Ammon's horn (tissue), 1 donor: ENCODE measurements at places on chromosomes 2 and 18.

GRCh38 chr2:32538735-32539134 lies 89.1 kb upstream of the TTC27 start:
- DNase-seq = no peak

GRCh38 chr18:79413025-79413424 lies 17.3 kb downstream of the NFATC1 start:
- no peak for DNase-seq

DNA sequence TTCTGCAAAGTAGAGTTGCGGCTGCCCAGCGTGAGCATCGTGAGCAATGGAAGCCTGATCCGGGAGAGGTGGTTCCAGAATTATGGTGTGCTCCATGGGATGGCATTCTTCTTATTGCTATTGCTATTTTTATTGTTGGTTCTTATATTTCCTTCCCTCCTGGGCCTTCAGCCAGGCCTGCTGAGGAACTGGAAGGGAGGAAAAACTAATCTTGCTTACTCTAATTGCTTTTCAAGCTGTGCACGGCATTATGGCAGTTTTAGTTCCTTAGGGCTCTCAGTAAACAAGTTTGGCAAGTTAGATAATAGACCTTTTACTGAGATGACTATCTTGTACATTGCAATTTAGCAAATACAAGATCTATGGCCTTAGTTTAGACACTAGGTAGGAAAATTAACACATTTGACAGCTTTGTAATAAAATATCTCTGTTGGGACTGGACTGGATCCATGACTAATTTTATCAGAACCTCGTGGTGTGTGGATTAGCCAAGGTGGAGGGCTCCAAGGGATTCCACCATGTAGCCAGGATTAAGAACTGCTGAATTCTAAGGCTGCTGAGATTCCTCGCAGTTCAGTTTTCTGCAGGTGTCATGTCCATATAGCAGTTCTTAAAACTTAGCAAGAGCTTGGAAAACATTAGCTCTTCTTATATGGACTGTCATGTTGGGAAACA lies 6.0 kb downstream of the RSAD2 start:
- DNase-seq = peak; percentile 14

GRCh38 chr2:215668378-215668775 lies 232.5 kb upstream of the FN1 start:
- no peak for DNase-seq

GRCh38 chr2:121831841-121832240 lies 76.4 kb downstream of the TSN start:
- DNase-seq = no peak

- DNase-seq = no peak
Measured at GRCh38 chr18:24270937-24271380, 126.7 kb downstream of the OSBPL1A start.

DNA sequence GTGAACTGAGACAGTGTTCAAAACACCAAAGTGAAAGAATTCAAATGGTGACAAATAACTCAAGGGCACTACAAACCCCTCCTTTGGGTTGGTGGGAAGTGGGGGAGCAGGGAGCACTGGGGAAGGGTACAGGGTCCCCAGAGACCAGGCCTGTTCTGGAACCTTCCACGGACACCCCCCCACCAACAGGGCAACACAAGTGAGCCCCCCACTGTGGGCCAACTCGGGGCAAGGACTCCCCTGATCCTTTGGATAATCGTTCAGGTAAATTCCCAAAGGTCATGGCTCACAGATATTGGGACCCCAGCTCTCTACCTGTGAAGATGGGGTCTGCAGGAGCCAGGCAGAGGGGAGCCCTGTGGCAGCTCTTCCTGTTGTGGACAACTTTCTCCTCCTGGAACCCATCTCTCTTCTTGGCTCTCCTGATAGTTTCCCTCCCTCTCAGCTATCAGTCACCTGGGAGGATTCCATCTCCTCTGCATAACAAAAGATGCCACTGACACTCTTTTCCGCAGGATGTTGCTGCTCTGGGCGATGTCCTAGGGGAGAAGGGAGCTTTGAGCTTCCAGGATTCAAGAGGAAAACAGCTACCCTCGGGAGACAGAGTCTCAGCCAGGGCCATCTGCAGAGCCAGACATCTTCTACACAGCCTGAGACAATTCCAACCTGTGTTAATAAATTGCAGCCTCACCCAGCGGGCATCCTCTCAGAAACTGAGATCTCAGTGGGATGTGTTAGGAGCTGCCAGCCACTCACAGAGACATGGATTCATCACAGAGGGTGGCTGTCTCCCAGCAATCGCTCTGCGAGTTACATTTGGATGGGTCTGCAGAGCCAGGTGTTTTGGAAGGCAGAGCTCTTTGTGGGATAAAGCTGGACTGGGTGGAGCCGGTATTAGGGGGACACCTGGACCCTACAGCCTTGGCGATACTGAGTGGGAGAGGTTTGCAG lies 35.4 kb downstream of the MBP start:
- peak; percentile 56 for DNase-seq

DNA sequence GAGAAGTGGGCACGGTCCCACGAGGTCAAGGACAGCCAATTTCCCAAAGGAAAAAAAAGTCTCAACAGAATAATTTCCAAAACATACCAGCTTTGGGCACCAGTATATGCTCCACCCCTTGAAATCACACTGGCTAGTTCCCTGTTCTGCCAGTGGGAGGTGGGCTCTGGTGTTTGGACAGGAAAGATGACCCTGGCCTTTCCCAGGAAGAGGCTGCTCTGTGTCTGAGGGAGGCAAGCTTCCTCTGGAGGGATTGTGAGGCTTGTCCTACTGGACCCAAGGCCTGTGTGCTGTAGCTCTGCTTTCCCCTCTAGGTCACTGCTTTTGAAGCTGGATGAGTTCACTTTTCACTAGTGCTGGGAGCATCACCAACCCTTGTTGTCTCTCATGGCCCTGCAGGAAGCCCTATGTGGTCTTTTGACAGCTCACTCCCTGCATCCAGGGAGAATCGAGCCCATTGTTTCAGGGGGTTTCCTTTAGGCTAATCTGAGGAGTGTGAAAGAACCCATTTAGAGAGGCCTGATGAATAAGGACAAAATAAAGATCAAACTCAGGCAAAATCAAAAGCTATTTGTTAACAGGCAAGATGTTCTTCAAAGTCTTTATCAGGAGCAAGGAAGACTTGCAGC lies 36.3 kb downstream of the CXCR4 start:
- DNase-seq = no peak

DNA sequence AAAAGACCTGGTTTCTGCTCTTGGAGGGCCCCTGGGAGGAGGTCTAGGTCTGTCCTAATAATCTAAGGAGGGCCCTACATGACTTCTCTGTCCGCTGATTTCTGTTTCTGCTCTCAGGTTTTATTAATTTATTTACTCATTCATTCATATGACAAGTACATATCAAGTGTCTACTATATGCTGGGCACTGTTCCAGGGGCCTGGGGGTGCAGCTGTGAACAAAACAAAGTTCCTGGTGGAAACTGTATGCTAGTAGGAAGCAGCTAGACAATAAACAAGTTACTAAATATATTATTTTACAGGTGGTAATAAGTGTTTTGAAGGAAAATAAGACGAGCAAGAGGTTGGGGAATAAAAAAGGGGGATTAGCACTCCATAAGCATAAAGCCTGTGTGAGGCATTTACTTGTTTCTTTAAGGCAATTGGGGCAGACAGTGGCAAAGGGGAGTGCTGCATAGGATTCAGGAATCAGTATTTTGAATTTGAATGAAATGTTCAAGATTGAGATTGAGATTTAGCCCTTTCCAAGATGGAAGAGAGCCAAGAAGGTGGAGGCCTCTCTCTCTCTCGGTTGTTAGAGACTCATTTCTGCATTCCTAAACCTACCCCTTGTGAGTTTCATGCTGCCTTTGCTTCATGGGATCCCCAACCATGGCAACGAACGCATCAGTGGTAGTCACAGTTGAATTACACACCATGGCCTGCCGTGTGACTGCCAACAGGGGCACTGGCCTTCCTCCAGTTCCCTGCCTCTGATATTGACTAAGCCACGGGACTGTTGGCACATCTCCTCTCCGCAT lies 28.3 kb downstream of the DRC1 start:
- peak; percentile 8 for DNase-seq

GRCh38 chr2:133988316-133988891 lies 265.5 kb upstream of the MGAT5 start:
- no peak for DNase-seq

- DNase-seq = no peak
Measured at GRCh38 chr2:26148501-26148900, 24.4 kb upstream of the GAREM2 start.

GRCh38 chr18:65326805-65327204 lies 424.0 kb upstream of the CDH7 start:
- no peak for DNase-seq

DNA sequence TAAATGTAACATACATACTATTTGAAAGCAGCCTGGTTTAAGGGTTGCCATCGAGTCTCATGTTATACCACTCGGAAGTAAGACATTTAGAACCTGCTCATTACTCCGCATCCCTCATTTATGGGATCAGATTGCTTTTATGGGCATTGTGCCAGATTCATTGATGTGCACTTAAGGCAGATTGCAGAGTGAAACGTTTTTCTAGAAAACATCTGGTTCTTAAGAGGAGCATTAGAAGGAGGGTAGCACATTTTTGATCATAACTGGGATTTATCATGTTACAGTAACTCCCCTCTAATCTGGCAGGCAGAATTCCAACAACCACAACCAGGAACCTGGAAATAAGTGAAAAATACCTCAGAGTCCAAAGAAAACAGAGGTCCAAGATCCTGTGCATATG lies 74.2 kb upstream of the GALNT3 start:
- DNase-seq = no peak

DNA sequence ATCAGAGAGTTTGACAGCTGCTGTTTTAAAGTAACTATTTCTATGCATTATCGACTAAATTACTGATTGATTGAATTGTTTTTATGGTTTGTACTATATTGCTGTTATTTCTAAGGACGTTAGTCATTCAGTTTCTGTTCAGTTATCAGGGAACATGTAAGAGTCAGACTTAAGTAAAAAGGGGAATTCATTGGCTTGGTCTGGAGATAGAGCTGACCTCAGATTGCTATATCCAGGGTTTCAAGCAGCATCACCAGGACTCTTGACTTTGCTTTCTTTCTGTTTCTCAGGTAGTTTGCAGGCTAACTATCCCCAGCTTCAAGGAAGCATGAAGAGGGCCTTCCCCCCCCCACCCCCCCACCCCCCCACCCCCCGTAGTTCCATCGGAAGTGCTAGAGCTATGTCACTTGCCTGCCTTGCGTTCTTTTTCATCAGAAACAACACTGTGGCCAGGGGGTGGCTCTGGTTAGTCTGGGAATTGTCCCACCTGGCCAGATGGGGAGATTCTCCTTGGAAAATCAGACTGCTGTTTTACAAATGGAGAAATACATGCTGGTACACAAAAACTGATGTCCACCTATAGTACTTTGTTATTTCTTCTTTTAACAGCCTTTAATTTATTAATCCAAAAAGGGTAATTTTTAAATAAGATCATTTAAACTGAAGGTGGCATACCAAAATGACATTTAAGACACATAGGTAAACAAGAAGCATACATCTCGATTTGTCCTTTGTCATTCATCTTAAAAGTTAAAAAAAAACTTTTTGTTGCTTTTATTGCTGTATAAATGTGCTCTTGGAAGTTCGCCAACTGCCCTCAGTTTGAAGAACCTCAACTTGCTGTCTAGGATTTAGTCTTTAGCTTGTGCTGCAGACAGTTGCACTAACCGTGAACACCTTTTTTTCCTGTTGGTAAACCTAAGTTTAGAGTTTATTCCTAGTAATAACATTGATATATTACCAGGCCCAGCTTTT lies 9.4 kb downstream of the SMAD4 start:
- DNase-seq = no peak

- DNase-seq = no peak
Measured at GRCh38 chr2:140424471-140424870, 1644.3 kb upstream of the NXPH2 start.

DNA sequence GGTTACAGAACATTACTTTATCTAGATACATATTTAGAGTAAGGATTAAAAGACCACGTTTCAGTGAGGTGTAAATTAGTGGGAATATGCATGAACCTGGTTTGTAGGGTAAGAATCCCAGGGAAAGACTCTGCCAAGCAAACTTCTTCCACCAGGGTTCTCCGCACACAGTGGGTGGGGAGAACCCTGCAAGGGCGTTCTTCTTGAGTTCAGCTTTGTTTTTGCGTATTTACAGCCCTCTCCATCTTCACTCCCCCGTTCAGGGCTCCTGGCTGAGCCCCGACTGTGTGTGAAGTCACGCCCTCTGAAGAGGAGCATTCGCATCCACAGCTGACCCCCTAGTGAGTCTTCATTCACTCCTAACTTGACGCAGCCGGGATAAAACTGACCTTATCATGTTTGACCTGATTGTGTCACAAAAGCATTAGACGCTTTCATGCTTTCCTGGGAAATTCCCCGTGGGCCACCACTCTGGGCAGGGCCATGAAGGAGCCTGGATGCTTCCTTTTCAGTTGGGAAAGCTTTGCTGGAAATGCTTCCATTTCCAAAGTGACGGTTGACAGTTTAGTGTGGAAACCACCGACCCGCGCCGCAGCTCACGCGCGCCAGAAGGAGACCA lies 1.0 kb downstream of the ALKAL2 start:
- DNase-seq = no peak

DNA sequence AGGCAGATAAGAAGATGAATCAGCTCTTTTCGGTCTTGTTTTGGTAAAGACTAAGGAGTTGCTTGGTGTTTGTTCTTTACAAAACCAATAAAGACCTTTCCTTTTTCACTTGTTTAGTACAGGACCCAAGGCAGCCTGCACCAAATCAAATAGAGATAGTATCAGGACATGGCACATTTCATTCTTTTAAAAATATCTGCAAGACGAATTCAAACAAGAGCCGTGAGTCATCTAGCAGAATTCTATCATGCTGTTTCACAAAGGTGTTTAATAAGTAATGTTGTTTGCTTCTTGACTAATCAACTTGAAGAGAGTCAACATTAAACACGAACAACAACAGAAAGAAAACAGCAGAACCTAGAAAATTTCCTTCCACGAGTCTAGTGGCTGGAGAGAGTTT lies 102.8 kb upstream of the TTN start:
- DNase-seq = no peak

GRCh38 chr2:618422-618990 lies 58.7 kb downstream of the TMEM18 start:
- no peak for DNase-seq

- DNase-seq = no peak
Measured at GRCh38 chr2:218214116-218214515, 2.9 kb upstream of the ARPC2 start.

GRCh38 chr2:70007151-70007550 lies 45.7 kb upstream of the ASPRV1 start:
- no peak for DNase-seq

DNA sequence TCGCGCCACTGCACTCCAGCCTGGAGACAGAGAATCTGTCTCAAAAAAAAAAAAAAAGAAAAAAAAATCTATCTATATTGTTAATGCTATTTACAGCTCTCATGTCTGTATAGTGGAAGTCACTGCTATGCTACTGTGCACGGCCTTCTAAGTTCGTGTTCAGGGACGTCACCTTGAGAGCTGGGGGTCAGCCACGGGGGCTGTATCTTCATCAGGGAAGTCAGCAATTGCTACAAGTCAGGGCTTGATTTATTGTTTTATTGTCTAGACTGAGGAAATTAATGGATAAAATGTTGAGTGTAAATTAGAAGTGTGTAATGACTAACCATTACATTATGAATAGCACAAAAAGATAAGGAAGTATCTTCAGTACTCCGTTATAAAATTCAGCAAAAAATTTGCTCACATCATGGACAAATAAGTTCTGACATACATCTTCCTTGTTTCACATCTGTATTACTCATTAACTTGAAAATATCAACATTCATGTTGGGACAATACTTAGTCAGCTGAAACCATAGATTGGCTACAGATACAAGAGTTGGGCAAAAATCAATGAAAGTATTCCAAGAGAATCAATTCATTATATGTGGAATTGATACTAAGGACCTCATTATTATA lies 136.6 kb upstream of the SEC11C start:
- DNase-seq = no peak

GRCh38 chr2:134148172-134148571 lies 105.7 kb upstream of the MGAT5 start:
- no peak for DNase-seq

- DNase-seq = no peak
Measured at GRCh38 chr2:168494190-168494711, 38.2 kb downstream of the CERS6 start.
